ENCODE measurements at places on chromosomes 1 and 21. TPM values are rescaled to one million over a fixed set of nuclear protein-coding genes. Genes with fewer than 3 reads are reported as not detected.

Gene EFNA1
- total RNA-seq, result 14.2 TPM

Gene CD2
- not detected for total RNA-seq

Gene CLDN17
- total RNA-seq, result not detected

Gene ERRFI1
- total RNA-seq, result 116 TPM

Gene RGS1
- total RNA-seq, result not detected
